ENCODE measurements at places on chromosomes 5 and 9. TPM values are rescaled to one million over a fixed set of nuclear protein-coding genes. Genes with fewer than 3 reads are reported as not detected.

DNA sequence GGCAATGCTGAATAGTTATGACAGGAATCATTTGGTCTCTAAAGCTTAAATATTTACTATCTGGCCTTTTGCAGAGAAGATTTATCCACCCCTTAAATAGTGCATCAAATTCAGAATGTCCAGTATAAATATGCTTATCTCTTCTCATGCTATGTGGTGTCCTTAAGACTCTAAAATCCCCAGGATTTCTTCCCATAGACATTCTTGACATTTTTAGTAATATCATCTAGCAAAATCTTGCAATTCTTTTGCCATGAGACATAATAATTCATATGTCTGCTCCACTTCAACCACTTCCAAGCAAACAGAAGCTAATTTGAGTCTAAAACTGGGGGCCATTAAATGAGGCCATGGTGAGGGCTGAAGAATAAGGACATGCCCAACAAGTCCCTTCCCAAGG is 1923.4 kb upstream of the CDH9 start:
- H3K27me3 ChIP-seq, result no peaks in the 10 kb centered on the region
- H3K27ac ChIP-seq, result no peak overlapping the region
- no peaks in the 10 kb centered on the region for H3K4me1 ChIP-seq
- no peaks in the 10 kb centered on the region for H3K36me3 ChIP-seq
- no peak overlapping the region for H3K4me3 ChIP-seq
- no peak for DNase-seq

The LRRTM2 gene
- total RNA-seq, result 0.19 TPM

DNA sequence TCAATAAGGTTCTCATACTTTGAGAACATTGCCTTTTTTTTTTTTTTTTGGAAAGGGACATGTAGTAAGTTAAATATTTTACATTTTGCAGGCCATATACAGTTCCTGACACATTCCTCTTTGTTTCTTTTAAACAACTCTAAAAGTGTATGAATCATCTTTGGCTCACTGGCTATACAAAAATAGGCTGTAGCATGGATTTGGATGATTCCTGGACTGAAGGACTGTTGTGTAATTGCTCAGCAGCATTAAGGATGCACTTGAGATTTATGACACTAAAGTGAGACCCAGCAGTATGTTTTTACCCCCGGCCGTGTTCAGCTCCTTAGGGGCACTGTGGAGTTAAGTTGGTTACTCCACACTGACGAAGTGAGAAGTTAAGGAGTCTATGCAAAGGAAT is 41.3 kb downstream of the VPS13A start:
- no peak for DNase-seq
- H3K4me1 ChIP-seq, result no peaks in the 10 kb centered on the region
- H3K4me3 ChIP-seq, result no peak overlapping the region
- no peaks in the 10 kb centered on the region for H3K27me3 ChIP-seq
- no peaks in the 10 kb centered on the region for H3K36me3 ChIP-seq

The CNTLN gene
- total RNA-seq, result 5.1 TPM

- no peak overlapping the region for H3K4me3 ChIP-seq
- no peak for DNase-seq
- H3K27me3 ChIP-seq, result no peaks in the 10 kb centered on the region
- H3K27ac ChIP-seq, result no peak overlapping the region
- H3K4me1 ChIP-seq, result no peaks in the 10 kb centered on the region
- H3K36me3 ChIP-seq, result no peaks in the 10 kb centered on the region
Measured at GRCh38 chr5:58988938-58989337, 406.1 kb downstream of the RAB3C start.

- H3K27ac ChIP-seq, result no peak overlapping the region
- H3K4me1 ChIP-seq, result peaks cover 13% of the 10 kb centered on the region
- no peak overlapping the region for H3K4me3 ChIP-seq
- no peaks in the 10 kb centered on the region for H3K27me3 ChIP-seq
Measured at GRCh38 chr5:95935553-95936100, 26.0 kb downstream of the ELL2 start.

GRCh38 chr9:28916348-28916747 is 1343.1 kb upstream of the C9orf72 start:
- H3K4me1 ChIP-seq, result no peaks in the 10 kb centered on the region
- H3K27me3 ChIP-seq, result no peaks in the 10 kb centered on the region
- H3K4me3 ChIP-seq, result no peak overlapping the region
- no peaks in the 10 kb centered on the region for H3K36me3 ChIP-seq
- no peak for DNase-seq
- H3K27ac ChIP-seq, result no peak overlapping the region

GRCh38 chr5:116626945-116627679 is 52.5 kb upstream of the SEMA6A start:
- DNase-seq, result no peak
- H3K27me3 ChIP-seq, result no peaks in the 10 kb centered on the region
- peak overlapping the region; percentile 53 for H3K27ac ChIP-seq

The TRUB2 gene
- total RNA-seq, result 15.6 TPM

The GMCL2 gene
- total RNA-seq, result not detected

DNA sequence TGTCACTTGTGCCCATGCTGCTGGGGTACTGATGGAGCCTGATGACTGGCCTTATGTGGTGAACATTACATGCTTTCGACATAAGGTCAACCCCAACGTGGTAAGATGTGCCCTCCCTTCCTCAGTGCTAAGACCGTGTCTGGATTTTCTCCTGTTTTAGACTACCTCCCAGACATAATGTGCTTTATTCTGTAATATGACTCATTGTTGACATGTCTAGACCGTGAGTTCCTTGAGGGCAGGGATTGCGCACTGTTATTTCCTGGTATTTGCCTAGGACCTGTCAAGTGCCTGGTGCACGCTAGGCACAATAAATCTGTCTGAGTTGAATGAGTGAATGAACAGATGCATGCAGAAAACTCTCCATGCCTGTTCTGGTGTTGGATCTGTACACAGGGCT is 346.0 kb downstream of the KDM4C start:
- H3K4me3 ChIP-seq, result no peak overlapping the region
- H3K27ac ChIP-seq, result no peak overlapping the region
- DNase-seq, result no peak
- peaks cover 6% of the 10 kb centered on the region for H3K36me3 ChIP-seq

The FXN gene
- 2.1 TPM for total RNA-seq

The PTRH1 gene
- 11.0 TPM for total RNA-seq

DNA sequence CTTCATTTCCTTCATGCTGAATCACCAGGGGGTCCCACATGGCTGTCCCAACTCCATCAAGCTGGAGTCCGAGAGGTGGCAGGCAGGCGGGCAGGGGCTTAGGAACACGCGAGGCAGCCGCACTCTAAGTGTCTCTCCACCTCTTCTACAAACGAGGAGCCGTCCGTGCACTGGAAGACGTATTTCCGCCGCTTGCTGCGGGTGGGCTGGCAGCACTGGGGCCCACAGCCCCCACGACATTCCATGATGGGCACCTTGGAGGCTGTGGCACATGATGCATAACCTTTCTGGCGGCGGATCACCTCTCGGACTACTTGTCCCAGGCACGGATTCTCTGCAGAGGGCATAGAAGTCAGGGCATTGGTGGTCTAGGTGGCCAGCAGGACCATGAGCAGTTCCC is 87.2 kb upstream of the PANK3 start:
- no peaks in the 10 kb centered on the region for H3K27me3 ChIP-seq
- H3K4me3 ChIP-seq, result no peak overlapping the region
- no peaks in the 10 kb centered on the region for H3K4me1 ChIP-seq
- no peaks in the 10 kb centered on the region for H3K36me3 ChIP-seq

The PCDHB5 gene
- 0.11 TPM for total RNA-seq

The GLDC gene
- 21.6 TPM for total RNA-seq

DNA sequence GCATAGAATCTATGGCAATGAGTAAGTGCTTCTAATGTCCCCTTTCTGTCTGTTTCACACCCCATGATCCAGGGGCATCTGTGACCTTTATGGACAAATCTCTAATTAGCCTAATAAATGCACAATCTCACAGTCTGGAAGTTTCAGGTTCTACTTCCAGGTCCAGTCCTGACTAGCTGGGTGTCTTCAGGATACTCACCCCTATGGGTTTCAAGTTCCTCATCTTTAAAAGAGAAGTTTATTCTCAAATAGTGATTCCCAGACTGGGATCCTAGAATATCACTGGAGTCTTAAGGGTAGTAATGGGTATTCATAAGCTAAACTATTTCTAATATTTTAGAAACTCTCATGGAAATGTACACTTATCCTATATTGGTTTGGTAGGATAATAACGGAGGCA is 77.2 kb upstream of the ABCA1 start:
- H3K4me3 ChIP-seq, result no peak overlapping the region
- H3K27me3 ChIP-seq, result no peaks in the 10 kb centered on the region
- no peak overlapping the region for H3K27ac ChIP-seq
- no peak for DNase-seq

The GPRIN1 gene
- total RNA-seq, result 4.6 TPM

The IL5 gene
- not detected for total RNA-seq

Measured in esophagus squamous epithelium (tissue), 5 donors.